Kasumi-1 (cell line): ENCODE measurements at places on chromosomes 5 and 9.

DNA sequence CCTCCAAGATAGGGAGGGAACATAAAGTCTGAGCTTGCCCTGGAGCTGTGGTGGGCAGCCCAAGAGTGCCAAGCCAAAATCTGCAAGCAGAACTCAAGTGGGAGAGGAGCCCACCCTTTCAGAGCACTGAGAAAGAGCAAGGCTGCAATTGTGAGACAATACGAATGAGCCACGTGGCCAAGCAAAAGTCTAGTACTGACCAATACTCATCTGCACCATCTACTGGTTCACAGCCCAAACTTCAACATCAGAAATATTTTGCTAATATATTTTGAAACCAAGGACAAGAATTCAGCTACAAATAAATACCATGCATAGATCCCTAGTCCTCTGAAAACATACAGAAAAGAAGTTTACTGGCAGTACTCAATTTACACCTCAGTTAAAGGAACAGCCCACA lies 696.2 kb upstream of the COX7C start:
- DNase-seq: peak; percentile 33

DNA sequence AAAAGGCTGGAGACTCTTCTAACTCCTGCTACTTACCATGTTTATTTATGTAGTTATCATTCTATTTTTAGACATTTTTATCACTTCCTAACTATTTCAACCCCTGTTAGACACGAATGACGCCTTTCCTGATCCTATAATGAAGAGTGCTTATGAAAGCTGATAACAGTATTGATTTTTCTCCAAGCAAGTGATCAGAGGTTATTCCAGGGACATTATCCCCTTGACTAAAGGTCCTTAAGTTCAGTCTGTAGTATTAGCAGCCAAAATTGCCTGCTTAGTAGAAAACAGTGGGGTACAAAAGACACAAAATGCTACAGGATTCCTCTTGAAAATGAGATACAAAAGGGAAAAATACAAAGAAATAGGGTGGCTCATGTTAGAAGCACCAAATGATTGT lies 235.6 kb downstream of the DNAH5 start:
- DNase-seq: no peak

DNA sequence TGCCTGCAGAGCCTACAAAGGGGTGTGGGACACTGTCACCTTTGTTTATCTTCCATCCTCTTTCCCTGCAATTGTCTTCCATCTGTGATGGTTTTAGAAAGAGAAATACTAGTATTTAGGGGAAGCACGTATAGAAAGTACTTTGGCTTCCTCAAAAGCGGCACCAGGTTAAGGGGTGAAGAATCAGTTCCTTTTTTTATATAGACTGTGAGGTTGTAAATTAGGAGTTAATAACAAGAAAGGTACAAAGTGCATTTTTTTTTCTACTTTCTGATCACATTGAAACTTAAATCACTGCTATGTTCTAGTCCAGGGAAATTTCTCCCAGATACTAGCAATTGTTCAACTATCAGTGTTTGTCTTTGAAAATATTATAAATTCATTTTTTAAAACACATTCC lies 219.3 kb downstream of the CEMIP2 start:
- no peak for DNase-seq

- DNase-seq: no peak
These were observed 19.7 kb downstream of the MUSK start for GRCh38 chr9:110688329-110688728.

GRCh38 chr5:122183788-122184170 lies 54.4 kb downstream of the ZNF474 start:
- no peak for DNase-seq

DNA sequence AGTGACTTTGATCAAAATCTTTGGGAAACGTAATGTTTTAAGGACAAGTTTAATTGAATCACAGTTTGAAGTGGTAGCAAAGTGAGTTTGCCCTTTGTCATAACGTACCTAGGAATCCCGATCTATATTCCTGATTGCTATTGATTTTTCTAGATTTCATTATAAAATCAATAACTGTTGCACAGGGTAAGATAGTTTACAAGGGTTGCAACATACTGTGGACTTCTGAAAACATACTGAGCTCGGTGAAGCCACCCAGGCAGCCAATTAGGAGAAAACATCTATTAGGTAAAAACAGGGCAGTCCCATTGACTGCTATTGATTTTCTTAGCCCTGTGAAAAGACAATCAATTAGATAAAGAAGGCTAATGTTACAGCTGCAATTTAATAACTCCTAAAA lies 659.9 kb downstream of the ISL1 start:
- no peak for DNase-seq
